ENCODE measurements at places on chromosomes 3 and 15.

DNA sequence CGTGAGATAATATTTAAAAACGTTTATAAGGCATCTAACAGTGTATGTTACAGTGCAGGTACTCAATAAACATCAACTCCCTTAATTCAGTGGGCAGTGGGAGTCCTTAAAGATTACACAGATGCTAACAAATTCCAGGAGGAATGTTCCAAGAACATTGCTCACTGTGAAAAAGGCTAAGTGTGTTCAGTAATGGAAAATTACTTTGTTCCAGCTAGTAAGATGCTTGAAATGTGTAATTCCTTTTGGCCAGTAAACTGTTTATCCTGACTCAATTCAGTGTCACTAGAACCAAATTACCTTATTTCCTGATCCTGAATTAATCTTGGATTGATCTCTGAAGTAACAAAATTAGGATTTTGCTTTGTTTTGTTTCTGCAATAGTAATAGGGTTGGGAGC lies 54.2 kb upstream of the SEMA6D start:
- no peak for DNase-seq

DNA sequence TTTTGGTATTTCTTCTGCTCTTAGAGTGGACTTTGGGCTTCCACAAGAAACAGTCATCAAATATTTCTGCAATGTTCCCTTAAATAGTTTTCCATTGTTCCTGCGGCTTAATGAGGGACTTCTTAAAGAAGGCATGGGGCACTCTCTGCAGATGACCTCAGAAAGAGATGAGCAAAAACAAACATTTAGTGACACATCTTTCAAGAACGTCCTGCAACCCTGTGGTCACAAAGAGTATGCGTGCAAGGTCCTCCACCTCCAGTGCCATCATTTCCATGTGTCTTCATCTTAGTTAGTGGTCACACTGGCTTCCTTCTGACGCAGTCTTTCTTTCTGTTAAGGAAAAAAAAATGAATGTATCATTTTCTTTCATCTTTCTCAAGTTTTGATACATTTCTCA lies 56.2 kb downstream of the GREM1 start:
- no peak for DNase-seq

GRCh38 chr3:171231361-171231760 lies 204.8 kb upstream of the SLC2A2 start:
- no peak for DNase-seq

GRCh38 chr3:44685128-44685800 lies 27.2 kb upstream of the ZNF502 start:
- peak; percentile 12 for DNase-seq

DNA sequence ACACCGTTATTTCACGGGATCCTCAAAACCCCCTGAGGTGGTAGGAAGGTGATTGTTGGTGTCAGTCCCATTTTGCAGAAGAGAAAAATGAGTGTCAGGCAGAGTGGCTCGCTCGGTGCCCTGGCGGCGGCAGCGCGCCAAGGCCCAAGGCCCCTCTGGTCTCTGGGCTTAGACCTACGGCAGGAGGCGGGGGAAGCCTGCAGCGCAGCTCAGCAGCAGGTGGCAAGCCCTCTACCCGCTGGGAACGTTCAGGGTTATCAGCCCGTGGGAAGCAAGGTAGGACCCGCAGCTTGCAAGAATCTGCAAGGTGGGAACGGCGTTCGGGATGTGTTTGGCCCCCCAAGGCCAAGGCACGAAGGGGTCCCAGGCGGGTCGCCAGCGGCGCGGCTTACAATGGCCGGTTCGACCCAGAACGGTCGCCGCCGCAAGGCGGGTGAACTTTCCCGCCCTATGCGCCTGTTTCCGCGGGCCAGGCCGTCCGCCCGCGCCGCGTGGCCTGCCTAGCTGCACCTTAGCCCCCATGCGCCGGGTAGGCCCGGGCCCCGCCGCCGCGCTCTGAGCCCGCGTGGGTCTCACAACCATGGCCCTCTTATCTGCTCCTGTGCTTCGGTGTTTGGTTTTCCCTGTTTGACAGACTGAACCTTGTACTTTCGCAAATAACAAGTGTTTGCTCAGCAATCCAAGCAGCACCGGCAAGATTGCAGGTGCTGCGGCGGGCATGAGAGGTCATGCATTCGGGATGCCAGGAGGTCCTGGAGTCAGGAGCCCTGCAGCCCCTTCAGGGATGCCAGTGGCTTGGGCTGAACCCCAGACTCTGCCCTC lies 39.7 kb downstream of the CCNL1 start:
- DNase-seq: no peak

DNA sequence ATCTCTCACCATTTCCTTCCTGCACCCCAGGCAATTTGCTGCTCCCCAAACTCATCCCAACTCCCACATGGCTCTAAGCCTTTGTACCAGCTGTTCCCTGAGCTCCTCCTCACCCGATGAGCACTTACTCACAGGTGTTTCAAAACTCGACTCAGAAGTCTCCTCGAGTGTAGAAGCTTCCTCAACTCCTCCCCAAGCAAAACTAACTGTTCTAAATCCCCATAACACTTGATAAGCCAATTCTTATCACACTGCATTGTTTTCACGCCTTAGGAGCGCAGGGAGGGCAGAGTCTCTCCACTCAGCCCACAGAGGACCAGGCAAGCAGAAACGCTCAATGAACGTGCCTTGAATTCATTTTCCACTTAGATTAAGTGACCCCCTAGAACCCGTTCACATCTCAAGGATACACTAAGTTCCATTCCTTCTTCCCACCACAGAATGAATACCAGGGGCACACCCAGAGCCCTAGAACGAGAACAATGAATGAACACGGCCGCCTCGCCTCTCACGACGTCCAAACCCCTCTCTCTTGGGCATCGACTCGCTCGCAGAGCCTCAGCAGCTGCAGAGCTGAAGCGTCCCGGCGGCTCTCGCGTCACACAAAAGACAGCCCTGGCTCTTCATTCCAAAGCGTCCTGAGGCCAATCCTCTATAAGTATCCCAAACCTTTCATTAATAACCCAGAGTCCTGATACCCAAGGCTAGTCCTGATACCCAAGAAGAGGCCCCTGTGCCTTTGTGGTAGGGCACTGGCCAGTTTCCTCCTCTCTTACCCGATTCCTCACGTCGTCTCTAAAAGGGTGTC lies 1.1 kb downstream of the RAF1 start:
- peak; percentile 26 for DNase-seq

- DNase-seq: no peak
These were observed 47.7 kb downstream of the MYO5A start for GRCh38 chr15:52480990-52481389.

DNA sequence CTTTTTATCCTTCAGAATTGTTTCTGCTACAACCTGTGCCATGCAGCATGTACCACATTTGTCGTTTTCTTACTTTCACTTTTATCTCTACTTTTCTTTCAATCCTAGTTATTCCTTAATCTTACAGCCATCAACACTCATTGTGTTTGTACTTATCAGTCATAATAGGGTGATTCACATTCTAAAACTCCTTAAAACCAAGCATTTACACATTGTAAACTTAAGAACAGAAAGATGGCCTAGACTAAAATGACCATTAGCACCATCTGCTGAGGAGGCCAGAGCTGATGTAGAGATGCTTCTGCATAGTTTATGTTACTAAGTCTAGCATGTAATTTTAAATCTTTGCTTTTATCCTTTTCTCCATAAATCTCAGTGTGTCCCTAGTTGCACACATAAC lies 25.5 kb downstream of the EIF2AK4 start:
- no peak for DNase-seq

- no peak for DNase-seq
These were observed 511.9 kb downstream of the GBE1 start for GRCh38 chr3:81249540-81250029.

GRCh38 chr3:139534992-139535879 lies 4.3 kb downstream of the RBP1 start:
- no peak for DNase-seq

DNA sequence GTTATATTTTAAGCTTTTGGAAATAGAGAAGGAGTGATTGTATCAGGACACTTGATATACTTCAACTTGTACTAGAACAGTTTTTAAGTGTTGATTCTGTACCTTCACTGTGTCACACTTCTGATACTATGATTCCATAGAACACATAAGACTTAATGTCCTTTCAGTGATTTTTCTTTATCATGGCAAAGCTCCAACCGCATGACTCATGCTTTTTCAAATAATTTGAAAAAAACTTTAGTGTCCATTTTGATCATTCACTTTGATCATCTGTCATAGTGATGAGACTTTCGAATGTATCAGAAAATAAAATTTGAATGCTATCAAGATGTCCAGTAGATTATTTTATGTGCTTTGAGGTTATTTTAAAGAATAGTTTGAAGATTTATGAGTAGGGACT lies 32.0 kb downstream of the AP4E1 start:
- no peak for DNase-seq

Data from stimulated activated CD4-positive, alpha-beta T cell treated with anti-CD3 and anti-CD28 coated beads, Interleukin-12 subunit alpha, Interleukin-12 subunit beta, amount 100 ng/mL, for 48 hours (primary cell).